EL (cell line): ENCODE measurements at places on chromosomes 13 and 19.

DNA sequence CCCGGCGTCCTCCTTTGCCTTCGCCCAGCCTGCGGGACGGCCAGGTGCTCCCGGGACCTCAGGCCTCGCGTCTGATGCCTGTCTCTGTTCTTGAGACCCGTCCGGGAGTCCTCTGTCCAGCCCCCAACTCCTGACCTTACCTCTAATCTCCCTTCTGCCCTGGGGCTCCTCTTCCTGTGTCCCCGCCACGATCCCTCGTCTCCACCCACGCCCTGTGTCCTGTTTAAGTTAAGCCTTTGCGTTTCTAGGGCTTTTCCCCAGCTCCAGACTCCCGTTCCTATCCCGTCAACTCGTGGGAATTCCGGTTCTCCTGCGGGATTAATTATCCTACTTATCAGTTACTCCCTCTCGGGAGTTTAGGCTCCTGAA lies 686 bp downstream of the LENG8 start:
- no peak for DNase-seq

DNA sequence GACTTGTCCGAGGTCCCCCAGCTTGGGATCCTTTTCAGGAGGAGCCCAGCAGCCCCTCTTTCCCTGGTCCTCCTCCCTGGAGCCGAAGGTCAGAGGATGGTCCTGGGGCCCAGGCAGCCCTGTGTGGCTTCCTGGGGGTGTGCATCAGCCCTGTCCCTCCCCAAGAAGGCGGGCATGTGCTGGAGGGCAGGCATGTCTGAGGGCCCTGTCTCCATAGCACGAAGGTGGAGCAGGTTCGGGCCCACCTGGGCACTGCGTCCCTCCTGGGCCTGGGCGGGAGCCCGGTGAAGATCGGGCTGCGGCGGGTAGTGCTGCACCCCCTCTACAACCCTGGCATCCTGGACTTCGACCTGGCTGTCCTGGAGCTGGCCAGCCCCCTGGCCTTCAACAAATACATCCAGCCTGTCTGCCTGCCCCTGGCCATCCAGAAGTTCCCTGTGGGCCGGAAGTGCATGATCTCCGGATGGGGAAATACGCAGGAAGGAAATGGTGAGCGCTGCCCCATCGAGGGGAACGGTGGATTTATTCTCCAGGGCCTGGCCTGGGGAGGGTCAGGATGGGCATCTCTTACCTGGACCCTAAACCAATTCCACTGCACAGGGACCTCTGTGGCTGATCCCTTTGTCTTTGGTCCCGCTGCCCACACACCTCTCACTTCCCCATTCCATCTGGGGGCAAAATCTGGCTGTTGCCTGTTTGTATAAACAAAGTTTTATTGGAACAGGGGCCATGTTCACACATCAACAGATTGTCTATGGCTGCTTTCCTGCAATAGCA lies 10.9 kb downstream of the TIMM13 start:
- no peak for DNase-seq

DNA sequence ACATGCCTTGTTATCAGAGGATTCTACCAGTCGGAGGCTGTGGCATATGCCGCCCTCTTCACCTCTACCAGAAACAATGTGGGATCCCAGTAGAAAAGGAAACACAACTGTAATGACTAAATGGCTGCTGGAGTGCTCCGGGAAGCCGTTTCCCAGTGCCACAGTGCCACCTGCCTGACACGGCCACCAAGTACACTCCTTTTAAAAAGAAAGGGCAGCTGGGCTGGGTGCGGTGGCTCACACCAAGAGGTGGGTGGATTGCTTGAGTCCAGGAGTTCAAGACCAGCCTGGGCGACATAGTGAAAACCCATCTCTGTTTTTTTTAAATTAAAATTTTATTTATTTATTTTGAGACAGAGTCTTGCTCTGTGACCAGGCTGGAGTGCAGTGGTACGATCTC lies 67.3 kb downstream of the TRPM4 start:
- peak; percentile 75 for DNase-seq

DNA sequence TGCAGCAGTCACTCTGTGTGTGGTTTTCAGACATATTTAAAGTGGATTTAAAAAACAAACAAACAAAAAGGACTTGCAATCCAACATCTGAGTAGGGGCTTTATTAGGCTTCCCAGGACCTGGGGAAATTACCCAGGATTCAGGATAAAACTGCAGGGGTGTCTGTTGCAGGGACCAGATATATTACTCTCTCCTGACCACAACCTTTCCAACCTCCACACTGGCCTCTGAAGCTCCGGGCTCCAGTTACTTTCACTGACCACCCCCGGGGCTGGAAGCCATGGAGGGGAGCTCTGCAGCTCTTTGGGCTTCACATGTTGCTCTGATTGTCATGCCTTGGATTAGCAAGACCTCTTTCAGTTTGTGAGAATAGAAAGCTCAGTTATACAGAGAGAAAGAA lies 75.2 kb downstream of the INSR start:
- no peak for DNase-seq

- no peak for DNase-seq
Observed at GRCh38 chr13:64333888-64334287, 2896.2 kb downstream of the PCDH9 start.

DNA sequence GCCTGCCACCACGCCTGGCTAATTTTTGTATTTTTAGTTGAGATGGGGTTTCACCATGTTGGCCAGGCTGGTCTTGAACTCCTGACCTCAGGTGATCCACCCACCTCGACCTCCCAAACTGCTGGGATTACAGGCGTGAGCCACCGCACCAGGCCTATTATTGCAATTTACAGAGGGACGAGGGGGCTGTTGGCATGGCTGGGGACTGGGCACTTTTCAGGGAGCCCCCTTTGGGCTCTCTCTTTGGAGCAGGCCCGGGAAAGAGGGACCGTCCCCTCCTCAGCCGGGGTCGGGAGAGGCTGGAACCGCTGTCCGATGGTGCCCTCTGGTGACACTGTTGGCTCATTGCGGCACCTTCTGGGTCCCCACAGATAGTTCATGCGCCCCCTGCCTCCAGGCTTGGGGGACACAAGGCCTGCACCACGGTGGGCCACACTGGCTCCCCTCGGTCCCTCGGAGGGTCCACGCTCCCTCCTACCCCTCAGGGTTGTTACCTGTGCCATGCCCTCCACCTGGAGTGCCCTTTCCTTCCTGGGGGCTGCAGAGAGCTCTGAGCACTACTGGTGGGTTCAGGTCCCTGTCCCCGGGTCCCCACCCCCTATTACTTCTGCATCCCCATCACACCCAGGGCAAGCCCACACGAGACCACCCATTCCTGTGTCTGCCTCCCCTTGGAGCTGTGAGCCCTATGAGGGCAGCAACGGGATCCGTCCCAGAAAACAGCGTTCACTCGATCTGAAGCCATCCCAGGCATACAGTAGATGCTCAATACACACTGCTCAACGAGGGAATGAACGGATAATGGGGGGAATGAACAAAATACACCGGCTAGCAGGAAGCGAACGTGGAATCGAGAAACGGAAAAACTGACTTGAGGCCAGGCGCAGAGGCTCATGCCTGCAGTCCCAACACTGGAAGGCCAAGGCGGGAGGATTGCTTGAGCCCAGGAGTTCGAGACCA lies 12.5 kb downstream of the FEM1A start:
- peak; percentile 56 for DNase-seq

- DNase-seq, result peak; percentile 18
Observed at GRCh38 chr19:46480415-46480814, 9.1 kb upstream of the PNMA8A start.

DNA sequence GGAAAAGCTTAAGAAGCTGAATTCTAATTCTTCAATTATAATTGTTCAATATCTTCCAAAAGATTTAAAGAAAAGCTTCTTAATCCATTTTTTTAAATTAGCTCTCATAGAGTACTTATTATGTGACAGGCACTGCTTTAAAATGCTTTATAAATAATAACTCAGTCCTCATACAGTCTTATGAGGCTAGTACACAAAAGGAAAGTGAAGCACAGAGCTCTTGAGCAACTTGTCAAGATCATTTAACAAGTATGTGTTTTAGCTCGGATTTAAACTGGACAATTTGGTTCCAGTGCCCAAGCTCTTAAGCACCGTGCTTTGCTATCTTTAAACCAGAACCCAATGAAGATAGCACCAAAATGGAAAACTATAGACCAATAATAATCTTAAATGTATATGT lies 106.1 kb downstream of the DHRS12 start:
- DNase-seq, result no peak

DNA sequence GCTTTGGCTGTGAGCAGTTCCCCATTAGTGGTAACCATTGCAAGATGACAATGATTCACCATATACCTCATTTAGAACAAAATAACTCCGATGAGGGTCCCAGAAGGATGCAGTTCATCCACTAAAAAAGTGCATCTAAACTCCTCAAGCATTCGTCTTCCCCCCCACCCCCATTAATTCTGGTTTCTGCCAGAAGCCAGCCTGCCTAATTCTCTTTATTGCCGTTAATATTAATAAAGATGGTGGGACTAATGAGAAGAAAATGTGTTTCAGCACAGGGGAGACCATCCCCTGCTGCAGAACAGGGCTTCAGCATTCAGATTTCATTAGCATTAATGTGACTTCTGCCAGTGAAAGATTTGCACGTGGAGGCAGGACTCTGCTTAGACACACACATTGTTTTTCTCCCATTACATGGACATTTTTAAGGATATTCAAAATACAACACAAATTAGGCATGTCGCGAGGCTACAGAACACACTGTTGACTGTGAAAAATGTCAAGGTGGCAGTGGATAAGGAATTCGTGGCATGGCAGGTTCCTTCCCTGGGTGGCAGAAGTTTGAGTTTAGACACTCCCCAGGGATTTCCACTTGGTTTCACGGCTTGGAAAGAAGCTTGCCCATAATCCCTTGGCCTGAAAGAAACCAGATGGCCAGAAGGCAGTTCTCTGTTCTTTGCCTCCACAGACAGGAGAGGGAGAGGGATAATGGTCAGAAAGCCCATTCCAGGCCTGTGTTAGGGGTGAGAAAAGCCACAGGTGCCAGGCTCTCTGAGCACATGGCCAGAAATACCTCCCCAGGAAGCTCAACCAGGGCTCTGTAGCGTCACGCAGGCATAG lies 236.5 kb downstream of the FOXO1 start:
- DNase-seq, result no peak

DNA sequence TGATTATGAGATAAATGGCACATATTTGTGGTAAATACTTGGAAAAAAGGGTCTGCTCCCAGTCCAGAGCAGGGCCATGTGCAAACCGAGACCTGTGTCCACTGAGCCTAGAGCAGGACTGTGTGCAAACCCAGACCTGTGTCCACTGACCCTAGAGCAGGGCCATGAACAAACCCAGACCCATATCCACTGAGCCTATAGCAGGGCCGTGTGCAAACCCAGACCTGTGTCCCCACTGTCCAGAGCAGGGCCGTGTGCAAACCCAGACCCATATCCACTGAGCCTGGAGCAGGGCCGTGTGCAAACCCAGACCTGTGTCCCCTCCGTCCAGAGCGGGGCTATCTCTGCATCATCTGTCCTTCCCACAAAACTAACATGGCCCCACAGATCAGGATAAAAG lies 136.0 kb downstream of the ATP11A start:
- DNase-seq, result no peak

GRCh38 chr19:14555918-14556661 lies 15.8 kb downstream of the NDUFB7 start:
- peak; percentile 48 for DNase-seq

DNA sequence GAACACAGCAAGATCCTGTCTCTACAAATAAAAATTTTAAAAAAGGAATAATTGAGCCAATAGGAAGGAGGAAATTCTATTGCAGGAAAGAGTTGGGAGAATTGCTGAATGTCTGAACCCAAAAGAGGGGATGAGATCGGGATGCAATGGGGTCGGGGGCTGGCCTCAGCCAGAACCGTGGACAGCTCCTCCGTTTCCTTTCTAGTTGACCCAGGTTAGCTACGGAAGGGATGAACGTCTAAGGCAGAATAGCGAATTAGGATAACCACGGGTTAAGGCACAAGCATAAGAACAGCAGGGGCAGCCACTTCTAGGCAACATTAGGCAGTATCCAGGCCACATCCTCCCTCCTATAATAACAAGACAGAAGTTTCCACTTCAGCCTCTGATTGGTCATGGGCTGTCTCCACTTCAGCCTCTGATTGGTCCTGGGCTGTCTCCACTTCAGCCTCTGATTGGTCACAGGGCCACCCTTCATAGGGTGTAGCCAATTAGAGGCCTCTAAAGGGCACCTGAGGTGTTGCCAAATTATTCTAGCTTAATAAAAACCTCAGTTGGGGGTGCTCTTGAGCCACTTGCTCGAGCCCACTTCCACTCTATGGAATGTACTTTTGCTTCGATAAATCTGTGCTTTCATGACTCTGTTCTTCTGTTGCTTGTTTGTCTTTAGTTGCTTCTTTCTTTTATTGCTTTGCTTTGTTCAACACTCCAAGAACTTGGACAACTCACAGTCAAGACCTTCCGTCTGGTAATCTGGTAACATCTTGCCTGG lies 24.9 kb upstream of the TPM4 start:
- DNase-seq, result peak; percentile 22

DNA sequence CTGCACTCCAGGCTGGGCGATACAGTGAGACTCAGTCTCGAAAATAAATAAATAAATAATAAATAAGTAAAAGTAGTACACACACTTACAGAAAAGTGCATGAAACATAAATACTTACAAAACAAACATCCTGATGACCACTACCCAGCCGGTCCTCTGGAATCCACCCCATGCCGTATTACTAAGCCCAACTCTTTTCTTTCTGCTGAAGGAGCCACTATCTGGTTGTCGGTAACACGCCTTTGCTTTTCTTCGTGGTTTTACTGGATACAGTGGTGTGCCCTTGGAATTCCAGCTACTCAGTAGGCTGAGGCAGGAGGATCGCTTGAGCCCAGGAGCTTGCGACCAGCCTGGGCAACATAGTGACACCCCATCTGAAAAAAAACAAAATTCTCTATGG lies 39.4 kb downstream of the CELF5 start:
- DNase-seq, result no peak

- no peak for DNase-seq
Observed at GRCh38 chr13:92473765-92474475, 752.7 kb upstream of the GPC6 start.

DNA sequence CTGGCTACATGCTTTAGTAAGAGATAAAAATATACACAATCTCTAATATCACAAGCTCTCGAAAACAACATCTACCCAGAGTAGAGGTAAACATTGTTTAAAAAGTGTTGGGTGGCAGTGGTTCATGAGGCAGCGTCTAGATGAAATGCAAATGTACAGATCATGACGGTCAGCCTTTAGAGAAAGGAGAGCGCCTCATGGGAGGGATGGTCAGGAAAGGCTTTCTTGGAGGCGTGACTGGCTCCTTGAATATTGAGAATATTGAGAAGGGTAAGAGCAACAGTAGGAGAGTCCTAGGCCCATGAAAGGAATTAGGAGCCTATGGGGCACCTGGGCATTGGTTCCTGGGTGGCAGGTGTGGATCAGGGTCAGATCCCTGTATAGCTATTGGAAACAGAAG lies 10.6 kb downstream of the HNRNPUL1 start:
- no peak for DNase-seq

- DNase-seq, result peak; percentile 39
Observed at GRCh38 chr19:42290523-42291434, 11.2 kb upstream of the PRR19 start.

DNA sequence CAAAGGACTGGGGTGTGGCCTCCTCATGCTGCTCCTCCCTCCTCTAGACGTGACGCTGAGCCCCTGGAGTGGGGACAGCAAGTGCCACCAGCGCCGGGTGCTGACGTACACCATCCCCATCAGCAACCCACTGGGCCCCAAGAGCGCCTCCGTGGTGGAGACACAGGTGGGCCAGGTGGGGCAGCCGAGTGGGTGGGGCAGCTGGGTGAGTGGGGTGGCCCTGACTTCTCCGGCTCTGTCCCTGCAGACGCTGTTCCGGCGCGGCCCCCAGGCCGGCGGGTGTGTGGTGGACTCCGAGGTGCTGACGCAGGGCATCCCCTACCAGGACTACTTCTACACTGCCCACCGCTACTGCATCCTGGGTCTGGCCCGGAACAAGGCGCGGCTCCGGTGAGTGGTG lies 11.1 kb upstream of the SCN1B start:
- no peak for DNase-seq
